Heart left ventricle (tissue), 16 donors: ENCODE measurements at places on chromosomes 16 and 17. TPM values are rescaled to one million over a fixed set of nuclear protein-coding genes. Genes with fewer than 3 reads are reported as not detected.

TEN1 gene
- 8.6 TPM for total RNA-seq

OMG gene
- total RNA-seq: not detected

DNA sequence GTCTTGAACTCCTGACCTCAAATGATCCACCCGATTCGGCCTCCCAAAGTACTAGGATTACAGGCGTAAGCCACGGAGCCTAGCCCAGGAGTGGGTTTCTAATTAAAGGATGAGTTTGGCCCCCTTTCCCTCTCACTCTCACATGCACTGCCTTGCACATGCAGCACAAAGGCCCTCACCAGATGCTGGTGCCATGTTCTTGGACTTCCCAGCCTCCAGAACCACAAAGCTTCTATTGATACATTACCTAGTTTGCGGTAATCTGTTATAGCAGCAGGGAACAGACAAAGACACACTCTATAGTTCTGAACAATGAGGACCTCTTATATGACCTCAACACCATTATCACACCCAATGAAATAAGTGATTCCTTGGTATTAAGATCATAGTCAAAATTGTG, 17.9 kb upstream of the ITGAD start:
- H3K27ac ChIP-seq: no peak overlapping the region
- no peak overlapping the region for H3K4me3 ChIP-seq
- peaks cover 5% of the 10 kb centered on the region for H3K27me3 ChIP-seq

- H3K27me3 ChIP-seq: no peaks in the 10 kb centered on the region
- H3K4me1 ChIP-seq: no peaks in the 10 kb centered on the region
- no peak overlapping the region for H3K27ac ChIP-seq
- DNase-seq: no peak
Observed at GRCh38 chr16:55283812-55284717, 39.9 kb upstream of the IRX6 start.

GRCh38 chr16:87423429-87423828, 31.3 kb downstream of the MAP1LC3B start:
- H3K27me3 ChIP-seq: no peaks in the 10 kb centered on the region
- H3K4me3 ChIP-seq: no peak overlapping the region

ABCC11 gene
- total RNA-seq: not detected

DNA sequence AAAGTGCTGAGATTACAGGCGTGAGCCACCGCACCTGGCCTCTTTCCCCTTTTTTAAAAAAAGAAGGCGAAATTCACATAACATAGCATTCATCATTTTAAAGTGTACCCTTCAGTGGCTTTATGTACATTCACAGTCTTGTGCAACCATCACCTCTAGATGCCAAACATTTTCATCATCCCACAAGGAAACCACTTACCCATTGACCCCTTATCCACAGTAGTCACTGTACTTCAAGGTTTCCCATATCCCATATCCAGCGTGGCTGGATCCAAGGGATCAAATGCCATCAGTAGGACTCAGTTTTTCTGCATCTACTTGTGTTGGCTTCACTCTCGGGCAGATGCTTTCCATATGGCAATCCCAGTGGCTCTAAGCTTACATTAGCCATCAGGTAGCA, 50.3 kb downstream of the BMERB1 start:
- no peaks in the 10 kb centered on the region for H3K36me3 ChIP-seq
- DNase-seq: no peak
- no peak overlapping the region for H3K27ac ChIP-seq
- no peaks in the 10 kb centered on the region for H3K4me1 ChIP-seq
- no peaks in the 10 kb centered on the region for H3K27me3 ChIP-seq

DNA sequence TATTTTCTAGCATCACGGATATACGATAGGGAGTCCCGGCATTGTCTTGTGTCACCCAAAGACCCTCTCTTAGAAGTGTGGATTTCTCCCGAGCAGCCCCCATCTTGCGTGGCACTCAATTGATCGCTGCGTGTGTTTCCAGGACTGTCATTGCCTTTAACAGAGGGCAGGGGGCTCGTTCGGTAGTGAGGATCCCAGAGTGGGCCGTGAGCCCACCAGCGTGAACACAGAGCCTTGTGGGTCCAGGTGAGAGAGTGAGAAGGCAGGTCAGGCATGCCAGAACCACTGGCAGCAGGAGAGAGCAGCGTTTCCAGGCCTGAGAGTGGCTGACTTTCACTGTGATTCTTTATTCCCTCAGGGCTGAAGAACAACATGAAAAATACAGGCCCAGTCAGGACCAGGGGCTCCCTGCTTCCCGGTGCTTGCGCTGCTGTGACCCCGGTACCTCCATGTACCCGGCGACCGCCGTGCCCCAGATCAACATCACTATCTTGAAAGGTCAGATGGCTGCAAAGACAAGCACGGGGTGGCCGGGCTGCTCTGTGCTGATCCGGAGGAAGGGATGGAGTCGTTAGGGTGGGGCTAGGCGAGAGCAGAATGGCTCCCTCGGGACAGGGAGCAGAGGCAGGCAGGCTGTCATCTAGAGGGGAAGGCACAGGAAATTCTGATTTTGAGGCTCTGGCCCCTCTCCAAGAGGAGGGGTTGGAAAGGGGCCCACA, 22.4 kb downstream of the C1QTNF1 start:
- no peaks in the 10 kb centered on the region for H3K27me3 ChIP-seq
- peaks cover 31% of the 10 kb centered on the region for H3K4me1 ChIP-seq
- peak; percentile 81 for DNase-seq
- no peaks in the 10 kb centered on the region for H3K36me3 ChIP-seq
- peak overlapping the region; percentile 0 for H3K27ac ChIP-seq

- H3K4me1 ChIP-seq: no peaks in the 10 kb centered on the region
- H3K4me3 ChIP-seq: no peak overlapping the region
- peak overlapping the region; percentile 79 for H3K27ac ChIP-seq
- H3K27me3 ChIP-seq: no peaks in the 10 kb centered on the region
- no peak for DNase-seq
Observed at GRCh38 chr17:4600563-4600962, 16.2 kb downstream of the SMTNL2 start.

DNAI2 gene
- total RNA-seq: not detected

DNA sequence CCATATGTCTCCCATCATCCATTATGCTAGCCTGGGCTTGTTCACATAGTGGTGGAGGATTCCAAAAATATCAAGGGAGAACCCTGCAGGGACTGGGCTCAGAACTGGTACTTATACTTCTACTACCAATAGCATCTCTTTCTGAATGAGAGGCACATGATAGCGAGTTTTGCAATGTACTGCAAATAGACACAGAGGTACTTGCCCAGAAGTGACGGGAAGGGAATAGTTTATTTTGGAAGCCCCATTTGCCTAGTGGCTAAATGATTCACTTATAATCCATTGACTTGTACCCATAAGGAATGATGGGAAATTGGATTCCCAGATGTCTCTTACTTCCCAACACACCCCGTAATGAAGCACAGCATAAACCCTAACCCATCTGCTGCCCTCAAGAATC, 124.8 kb upstream of the ERCC4 start:
- H3K4me3 ChIP-seq: no peak overlapping the region
- H3K27me3 ChIP-seq: no peaks in the 10 kb centered on the region
- H3K36me3 ChIP-seq: no peaks in the 10 kb centered on the region
- peak overlapping the region; percentile 54 for H3K27ac ChIP-seq
- DNase-seq: no peak

DNA sequence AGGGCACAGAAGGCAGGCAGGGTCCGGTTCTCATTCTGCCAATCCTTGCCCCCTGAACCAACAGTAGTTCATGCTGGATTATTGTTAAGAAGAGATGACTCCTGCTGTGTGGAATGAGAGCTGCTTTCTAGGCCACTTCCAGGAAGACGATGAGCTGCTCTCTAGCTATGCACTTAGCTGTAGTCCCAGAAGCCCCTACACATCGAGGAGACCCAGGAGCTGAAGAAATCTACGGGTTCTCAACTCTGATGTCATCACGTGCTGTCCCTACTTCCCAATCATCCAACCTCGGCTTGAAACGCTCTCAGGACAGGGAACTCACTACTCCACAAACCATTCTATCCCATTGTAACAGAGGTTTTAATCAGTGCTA, 29.0 kb upstream of the EMP2 start:
- no peaks in the 10 kb centered on the region for H3K36me3 ChIP-seq
- peak overlapping the region; percentile 2 for H3K27ac ChIP-seq
- DNase-seq: no peak

DNA sequence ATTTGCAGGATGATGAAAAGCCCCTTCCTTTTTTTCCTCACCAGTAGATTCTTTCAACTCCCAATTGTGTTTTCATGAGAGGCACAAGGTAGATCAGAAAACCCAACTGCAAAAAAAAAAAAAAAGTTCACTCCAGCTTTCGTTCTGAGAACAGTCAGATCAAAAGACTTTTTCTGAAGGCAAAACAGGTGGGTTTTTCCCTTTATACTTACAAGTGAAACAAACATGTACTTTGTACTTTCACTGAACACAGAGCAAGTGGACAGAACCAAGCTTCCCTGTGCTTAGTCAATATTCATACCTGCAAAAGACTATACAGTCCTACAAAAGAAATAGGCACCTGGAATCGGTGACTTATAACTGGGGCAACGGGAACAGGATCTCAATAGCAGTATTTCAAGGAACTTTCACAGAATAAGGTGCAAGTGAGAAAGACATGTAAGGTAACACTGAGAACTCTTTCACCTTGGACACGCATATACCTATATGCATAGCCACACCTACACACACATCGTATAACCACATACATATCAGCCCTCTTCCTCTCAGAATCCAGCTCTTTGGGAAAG, 54.1 kb downstream of the TOX3 start:
- H3K27me3 ChIP-seq: no peaks in the 10 kb centered on the region
- H3K4me3 ChIP-seq: no peak overlapping the region
- DNase-seq: no peak
- no peaks in the 10 kb centered on the region for H3K36me3 ChIP-seq
- H3K4me1 ChIP-seq: no peaks in the 10 kb centered on the region

GRCh38 chr17:75623386-75623785, 9.8 kb upstream of the SMIM5 start:
- DNase-seq: no peak
- no peaks in the 10 kb centered on the region for H3K27me3 ChIP-seq
- peaks cover 84% of the 10 kb centered on the region for H3K36me3 ChIP-seq
- H3K4me1 ChIP-seq: no peaks in the 10 kb centered on the region

- no peaks in the 10 kb centered on the region for H3K27me3 ChIP-seq
- no peak for DNase-seq
- H3K4me3 ChIP-seq: no peak overlapping the region
- no peaks in the 10 kb centered on the region for H3K36me3 ChIP-seq
- H3K27ac ChIP-seq: no peak overlapping the region
Observed at GRCh38 chr17:77036841-77037381, 103.9 kb upstream of the SEC14L1 start.

DNA sequence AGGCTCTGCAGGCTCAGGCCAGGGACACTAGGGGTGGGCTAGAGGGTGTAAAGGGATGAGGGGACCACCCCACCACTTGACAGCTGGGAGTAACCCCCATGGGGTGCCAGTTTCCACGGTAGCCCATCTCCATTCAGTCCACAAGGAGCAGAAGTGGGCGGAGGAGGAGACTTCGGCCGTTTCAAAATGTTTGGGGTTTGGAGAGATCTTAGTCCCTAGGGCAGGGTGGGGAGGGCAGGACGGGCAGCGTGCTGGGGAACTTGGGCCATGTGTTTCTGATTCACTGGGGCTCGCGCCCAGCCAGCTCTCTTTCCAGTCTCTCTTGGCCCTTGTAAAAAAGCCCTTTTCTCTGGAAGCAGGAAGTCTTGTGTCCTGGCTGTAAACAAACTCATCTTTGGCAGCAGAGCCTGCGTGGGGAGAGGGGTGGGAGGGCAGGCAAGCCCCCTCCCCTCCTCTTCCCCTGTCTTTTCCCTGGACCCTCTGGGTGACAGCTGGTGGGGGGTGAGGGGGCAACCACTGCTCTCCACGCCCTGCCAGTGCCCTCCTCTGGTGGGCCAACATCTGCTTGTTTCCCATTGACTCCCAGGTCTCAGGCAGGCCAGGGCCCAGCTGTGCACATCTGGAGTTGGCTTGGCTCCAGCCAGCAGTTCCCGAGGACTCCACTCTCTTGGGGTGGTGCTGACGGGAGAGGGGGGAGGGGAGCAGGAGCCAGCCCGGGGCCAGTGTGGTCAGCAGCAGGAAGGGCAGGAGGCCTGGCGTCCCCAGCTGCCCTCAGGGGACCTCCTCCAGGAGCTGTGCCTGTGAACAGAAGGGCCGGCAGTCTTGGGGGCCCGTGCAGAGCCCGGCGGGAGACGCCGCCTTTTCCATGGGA, 8.1 kb downstream of the CYGB start:
- DNase-seq: peak; percentile 92
- H3K4me1 ChIP-seq: peaks cover 49% of the 10 kb centered on the region
- no peaks in the 10 kb centered on the region for H3K36me3 ChIP-seq
- H3K4me3 ChIP-seq: no peak overlapping the region
- peak overlapping the region; percentile 95 for H3K27ac ChIP-seq

GRCh38 chr17:59890720-59891119, 2.0 kb downstream of the TUBD1 start:
- H3K4me1 ChIP-seq: peaks cover 29% of the 10 kb centered on the region
- no peaks in the 10 kb centered on the region for H3K27me3 ChIP-seq
- no peak for DNase-seq
- no peak overlapping the region for H3K27ac ChIP-seq
- H3K36me3 ChIP-seq: no peaks in the 10 kb centered on the region

C17orf107 gene
- total RNA-seq: 0.72 TPM

DNA sequence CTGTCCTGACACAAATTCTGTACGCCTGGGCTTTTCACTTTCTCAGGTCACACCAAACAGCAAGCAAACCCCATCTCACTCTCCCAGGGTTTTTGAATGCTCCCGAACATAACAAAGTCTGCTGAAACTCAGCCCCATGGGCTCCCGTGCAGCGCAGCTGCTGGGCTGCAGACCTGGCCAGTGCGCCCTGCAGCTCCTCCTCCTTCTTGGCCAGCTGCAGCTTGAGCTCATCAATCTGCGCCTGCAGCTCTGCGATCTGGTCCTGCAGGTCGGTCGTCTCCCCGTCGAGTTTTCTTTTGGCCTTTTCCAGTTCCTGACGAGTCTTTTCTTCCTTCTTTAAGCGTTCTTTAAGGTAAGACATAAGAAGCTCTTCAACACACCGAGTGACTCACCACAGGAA, 70.5 kb downstream of the NDEL1 start:
- H3K36me3 ChIP-seq: peaks cover 10% of the 10 kb centered on the region
- H3K4me1 ChIP-seq: peaks cover 13% of the 10 kb centered on the region
- DNase-seq: no peak

GRCh38 chr16:12236589-12236988, 260.1 kb downstream of the SNX29 start:
- H3K4me1 ChIP-seq: peaks cover 24% of the 10 kb centered on the region
- no peaks in the 10 kb centered on the region for H3K36me3 ChIP-seq
- DNase-seq: no peak
- H3K4me3 ChIP-seq: no peak overlapping the region

- H3K4me1 ChIP-seq: no peaks in the 10 kb centered on the region
- peak; percentile 32 for DNase-seq
- no peak overlapping the region for H3K4me3 ChIP-seq
- H3K27me3 ChIP-seq: peaks cover 5% of the 10 kb centered on the region
Observed at GRCh38 chr16:1014771-1015495, 33.4 kb downstream of the SOX8 start.

DNA sequence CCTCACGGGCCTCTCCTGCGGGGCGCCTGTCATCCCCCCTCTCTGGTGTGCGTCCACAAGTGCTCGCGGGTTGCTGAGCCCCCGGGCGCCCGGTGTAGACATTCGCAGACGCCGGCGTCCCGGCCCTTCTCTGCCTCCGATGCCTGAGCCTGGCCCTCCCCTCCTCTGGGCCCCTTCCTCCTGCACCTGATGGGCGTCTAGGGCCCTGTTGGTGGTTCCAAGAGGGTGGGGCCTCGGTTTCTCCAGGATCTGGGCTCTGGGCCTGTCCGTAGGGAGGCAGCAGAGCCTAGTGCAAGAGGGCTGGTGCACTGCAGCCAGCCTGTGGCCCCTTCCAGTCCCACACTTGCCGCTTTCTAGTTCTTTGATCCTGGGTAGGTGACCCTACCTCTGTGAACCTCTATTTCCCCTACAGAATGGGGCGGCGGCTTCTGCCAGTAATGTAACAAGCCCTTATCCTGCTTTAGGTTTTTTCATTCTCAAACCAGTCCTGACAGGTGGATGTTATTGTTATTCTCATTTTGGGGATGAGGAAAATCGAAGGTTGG, 623 bp downstream of the E4F1 start:
- H3K4me3 ChIP-seq: peak overlapping the region; percentile 99
- H3K4me1 ChIP-seq: peaks cover 23% of the 10 kb centered on the region
- H3K27ac ChIP-seq: peak overlapping the region; percentile 87
- H3K36me3 ChIP-seq: peaks cover 8% of the 10 kb centered on the region
- DNase-seq: no peak
